Lung (tissue), 17 donors: ENCODE measurements at places on chromosomes 13 and 19.

GRCh38 chr19:19643158-19644053 lies at the start of gene GMIP:
GMIP (minus strand) TSS chr19:19643657; CDS start chr19:19643529, 128 bp downstream.
- H3K27ac ChIP-seq = no peak within 1 kb of the TSS
- DNase-seq = peak; percentile 76
- H3K4me3 ChIP-seq = peak within 1 kb of the TSS; percentile 83
- H3K27me3 ChIP-seq = no peaks in the 10 kb centered on the region
- peaks cover 33% of the 10 kb centered on the region for H3K36me3 ChIP-seq

GRCh38 chr13:46655377-46656180 lies 102.6 kb downstream of the LRCH1 start:
- peak overlapping the region; percentile 64 for H3K27ac ChIP-seq
- H3K4me1 ChIP-seq = peaks cover 21% of the 10 kb centered on the region
- no peak overlapping the region for H3K4me3 ChIP-seq

GRCh38 chr13:111329641-111330040 lies 9.2 kb downstream of the TEX29 start:
- H3K4me1 ChIP-seq = no peaks in the 10 kb centered on the region
- no peaks in the 10 kb centered on the region for H3K36me3 ChIP-seq
- H3K27me3 ChIP-seq = no peaks in the 10 kb centered on the region
- H3K4me3 ChIP-seq = no peak overlapping the region
- no peak for DNase-seq
- H3K27ac ChIP-seq = no peak overlapping the region

GRCh38 chr13:111904701-111905608 lies 162.0 kb upstream of the SOX1 start:
- H3K4me1 ChIP-seq = peaks cover 14% of the 10 kb centered on the region
- no peak for DNase-seq
- H3K36me3 ChIP-seq = no peaks in the 10 kb centered on the region
- H3K27ac ChIP-seq = no peak overlapping the region
- peaks cover 5% of the 10 kb centered on the region for H3K27me3 ChIP-seq

DNA sequence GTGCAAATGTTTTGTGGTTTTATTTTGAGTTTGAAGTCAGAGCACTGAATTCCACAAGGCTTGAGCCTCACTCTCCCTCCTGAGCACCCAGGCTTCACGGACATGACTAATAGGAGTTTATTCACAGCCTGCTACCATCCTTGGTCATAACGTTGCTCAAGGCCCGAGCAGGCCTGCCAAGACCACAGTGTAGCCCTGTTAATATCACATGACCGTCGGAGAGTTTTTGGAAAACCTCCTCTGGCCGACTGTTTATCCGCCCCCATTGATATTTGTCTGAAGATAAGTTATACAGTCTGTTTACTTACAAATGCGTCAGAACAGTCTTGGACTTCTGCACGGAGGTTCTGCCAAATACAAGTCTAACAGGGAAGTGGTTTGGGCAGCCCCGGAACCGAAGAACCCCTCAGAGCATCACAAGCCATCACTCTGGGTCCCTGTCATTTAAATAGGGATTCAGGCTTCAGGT lies 89.9 kb downstream of the COL4A2 start:
- no peaks in the 10 kb centered on the region for H3K36me3 ChIP-seq
- peak; percentile 90 for DNase-seq
- H3K4me3 ChIP-seq = peak overlapping the region; percentile 1
- no peaks in the 10 kb centered on the region for H3K27me3 ChIP-seq
- peak overlapping the region; percentile 91 for H3K27ac ChIP-seq
- peaks cover 45% of the 10 kb centered on the region for H3K4me1 ChIP-seq

- no peak overlapping the region for H3K27ac ChIP-seq
- H3K4me1 ChIP-seq = peaks cover 19% of the 10 kb centered on the region
- H3K4me3 ChIP-seq = no peak overlapping the region
- peak; percentile 18 for DNase-seq
These were observed 24.2 kb downstream of the RASA3 start for GRCh38 chr13:114108141-114108761.

GRCh38 chr19:43452582-43452981 lies 12.8 kb downstream of the LYPD3 start:
- H3K27ac ChIP-seq = no peak overlapping the region
- no peaks in the 10 kb centered on the region for H3K4me1 ChIP-seq
- H3K36me3 ChIP-seq = no peaks in the 10 kb centered on the region
- no peak for DNase-seq
- H3K4me3 ChIP-seq = no peak overlapping the region
- no peaks in the 10 kb centered on the region for H3K27me3 ChIP-seq
